ENCODE measurements at places on chromosomes 3 and 15.

DNA sequence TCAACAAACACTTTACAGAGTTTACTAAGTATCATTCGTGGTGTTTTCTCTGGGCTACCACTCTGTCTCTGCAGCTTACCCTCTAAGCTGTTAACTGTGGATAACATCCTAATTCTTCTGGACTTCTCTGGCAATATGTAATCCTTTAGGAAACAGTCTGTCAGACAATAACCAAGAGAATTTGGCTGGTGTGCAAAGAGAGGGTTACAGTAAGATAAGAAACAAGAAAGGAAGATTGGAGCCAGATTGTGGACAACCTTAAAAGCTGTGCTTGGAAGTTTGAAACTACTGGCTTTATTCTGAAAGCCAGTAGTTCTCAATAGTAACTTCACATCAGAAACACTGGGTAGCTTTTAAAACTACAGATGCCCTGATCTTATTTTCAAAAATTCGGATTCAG is 778 bp downstream of the ARL6 start:
- no peak for DNase-seq

GRCh38 chr3:188664795-188665194 is 507.0 kb upstream of the TPRG1 start:
- DNase-seq = no peak

DNA sequence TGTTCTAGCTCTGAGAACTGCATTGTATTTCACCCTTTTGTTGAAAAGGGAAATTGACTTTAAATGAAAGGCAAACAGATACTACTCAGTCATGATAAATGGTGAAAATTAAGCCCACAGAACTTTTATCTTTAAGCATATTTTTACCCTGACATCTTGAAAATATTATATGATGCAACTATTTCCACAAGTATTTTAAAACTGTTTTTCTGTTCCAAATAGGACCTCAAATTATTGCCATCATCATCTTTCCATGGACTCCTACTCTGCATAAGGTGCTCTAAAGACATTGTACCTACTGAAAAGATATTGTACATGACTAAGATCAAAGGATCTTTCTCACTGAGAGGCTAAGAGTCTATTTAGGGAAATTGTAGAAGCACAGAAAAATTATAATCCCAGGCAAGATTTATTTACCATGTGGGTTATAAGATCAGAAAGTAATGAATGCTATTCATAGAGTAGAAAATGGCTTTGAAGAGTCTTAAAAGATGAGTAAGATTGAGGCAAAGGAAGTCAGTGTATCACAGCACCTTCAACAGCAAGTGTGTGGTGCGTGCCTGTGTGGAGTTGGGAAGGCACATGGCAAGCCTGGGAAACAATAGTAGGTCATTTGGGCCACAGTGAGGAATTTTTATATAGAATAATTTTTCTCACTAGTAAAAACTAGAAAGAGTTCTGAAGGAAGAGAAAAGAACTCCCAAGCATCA is 68.8 kb downstream of the VGLL3 start:
- DNase-seq = no peak

- DNase-seq = no peak
Measured at GRCh38 chr3:65867463-65868210, 171.1 kb downstream of the MAGI1 start.

- no peak for DNase-seq
Measured at GRCh38 chr15:68674975-68675374, 96.2 kb downstream of the CORO2B start.

DNA sequence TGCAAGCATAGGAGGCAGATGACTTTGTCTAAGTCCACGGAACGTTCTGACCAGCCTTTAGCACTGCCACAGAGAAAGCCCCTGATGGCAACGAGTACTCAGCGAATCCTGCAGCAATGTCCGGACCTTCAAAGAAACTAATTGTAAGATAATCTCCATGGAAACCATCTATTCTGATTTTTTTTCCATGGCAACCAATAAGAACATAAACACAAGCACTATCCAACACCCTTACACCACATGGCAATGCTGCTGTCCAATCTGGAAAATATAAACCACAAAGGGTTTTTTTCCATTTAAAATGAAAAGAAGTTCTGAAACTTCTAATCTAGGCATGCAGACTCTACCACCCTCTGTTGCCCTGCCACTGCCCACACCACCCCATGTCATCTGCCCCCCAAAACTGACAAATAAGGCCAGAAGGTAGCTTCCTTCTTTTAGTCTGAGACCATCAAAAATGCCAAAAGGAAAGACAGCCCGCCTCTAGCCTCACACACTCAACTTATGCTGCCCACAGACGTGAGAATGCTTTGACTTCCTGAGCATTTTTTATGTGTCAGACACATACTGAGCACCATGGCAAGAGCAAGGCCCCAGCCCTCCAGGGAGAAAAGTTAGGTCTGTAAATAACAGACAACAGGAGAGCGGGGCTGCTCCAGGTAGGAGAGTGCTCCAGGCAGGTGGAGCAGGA is 44.5 kb downstream of the POC1A start:
- no peak for DNase-seq

DNA sequence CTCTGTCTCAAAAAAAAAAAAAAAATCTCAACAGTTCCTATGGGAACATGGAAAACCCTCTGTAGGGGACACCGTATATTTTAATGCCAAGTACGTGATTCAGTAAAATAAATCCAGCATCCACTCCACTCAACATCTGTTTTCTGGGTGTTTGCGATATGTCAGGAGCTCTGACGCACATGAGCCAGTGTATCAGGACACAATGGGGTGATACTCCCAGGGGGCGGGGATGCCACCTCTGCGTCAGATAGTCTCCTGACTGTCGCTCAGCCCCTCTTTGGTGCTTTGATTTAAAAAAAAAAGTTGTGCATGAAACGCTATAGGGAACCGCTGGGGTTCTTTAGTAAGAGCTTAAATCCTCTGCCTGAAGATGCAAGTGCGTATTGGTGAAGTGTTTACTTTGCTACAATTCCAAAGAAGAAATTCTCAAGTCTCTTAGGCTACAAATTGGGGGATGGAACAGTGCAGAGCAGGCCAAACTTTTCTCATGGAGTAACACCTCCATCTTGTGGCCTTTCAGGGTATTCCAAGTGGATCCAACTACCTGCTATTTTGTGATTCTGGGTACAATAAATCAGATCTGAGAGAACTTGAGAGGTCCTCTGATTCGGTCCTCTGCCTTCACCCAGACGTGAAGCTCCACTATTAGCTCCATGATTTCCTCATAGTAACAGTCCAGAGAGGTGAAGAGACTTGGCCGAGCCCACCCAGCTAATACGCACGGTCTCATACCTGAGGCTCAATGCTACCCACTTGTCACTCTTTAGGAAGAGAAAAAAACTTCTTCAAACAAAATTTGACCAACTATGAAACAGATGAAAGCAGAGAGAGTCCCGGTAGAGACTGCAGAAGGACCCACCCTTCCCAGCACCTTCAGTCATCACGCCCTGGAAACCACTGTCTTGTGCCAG is 9.3 kb upstream of the NR2E3 start:
- DNase-seq = no peak

GRCh38 chr3:182470187-182470586 is 323.1 kb upstream of the ATP11B start:
- DNase-seq = no peak

DNA sequence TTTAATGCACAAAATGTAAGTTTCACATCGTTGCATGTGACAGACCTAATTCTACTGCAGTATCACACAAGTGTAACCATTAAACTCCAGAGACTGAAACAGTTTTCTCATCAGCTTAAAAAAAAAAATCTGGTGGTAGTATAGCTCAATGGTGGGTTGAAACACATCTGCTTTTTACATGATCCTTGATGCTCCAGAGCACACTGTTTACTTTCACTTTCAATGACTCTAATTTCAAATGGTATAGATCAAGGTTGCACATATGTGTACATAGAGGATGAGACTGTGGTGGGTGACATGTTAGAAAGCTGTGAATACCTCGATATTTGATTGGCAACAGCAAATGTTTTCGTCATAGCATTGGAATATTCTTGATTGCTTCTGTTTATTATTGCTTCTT is 22.4 kb downstream of the MCTP2 start:
- DNase-seq = no peak

DNA sequence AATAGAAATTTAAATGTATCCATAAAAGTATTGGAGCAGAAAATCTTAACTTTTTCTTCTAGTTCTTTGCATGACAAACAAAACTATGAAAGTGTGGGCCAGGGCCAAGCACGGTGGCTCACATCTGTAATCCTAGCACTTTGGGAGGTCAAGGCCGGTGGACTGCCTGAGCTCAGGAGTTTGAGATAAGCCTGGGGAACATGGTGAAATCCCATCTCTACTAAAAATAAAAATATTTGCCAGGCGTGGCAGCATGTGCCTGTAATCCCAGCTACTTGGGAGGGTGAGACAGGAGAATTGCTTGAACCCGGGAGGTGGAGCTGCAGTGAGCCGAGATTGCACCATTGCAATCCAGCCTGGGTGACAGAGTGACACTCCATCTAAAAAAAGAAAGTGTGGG is 93.0 kb upstream of the ASB14 start:
- DNase-seq = no peak

DNA sequence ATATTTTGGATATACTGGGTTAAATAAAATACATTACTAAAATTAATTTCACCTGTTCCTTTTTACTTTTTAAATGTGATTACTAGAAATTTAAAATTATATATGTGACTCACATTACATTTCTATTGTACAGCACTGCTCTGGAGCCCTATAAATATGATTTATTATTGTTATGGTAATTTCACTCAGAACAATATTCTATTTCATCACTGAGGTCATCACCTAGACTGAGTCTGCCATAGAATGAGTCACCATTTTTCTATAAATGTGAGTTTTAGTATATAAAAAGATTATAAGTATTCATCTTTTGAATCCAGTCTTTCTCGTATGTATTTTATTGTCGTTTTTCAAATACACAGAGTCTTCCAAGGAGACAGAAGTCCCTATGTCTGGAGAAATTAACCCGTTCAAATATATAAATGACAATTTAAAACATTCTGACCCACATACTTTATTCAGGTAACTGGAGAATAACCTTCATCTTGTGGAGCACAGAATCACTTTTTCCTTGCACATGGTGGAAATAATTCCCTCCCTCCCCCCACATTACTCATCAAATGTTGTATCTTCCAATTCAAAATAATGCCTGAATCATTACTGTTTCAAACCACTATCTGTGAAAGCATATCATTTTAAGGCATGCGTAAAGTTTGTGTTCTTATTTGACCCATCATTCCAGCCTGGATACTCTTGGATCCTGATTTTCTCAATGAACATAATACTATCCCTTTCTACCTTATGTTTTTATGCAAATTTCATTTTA is 30.0 kb downstream of the CHST14 start:
- DNase-seq = no peak

DNA sequence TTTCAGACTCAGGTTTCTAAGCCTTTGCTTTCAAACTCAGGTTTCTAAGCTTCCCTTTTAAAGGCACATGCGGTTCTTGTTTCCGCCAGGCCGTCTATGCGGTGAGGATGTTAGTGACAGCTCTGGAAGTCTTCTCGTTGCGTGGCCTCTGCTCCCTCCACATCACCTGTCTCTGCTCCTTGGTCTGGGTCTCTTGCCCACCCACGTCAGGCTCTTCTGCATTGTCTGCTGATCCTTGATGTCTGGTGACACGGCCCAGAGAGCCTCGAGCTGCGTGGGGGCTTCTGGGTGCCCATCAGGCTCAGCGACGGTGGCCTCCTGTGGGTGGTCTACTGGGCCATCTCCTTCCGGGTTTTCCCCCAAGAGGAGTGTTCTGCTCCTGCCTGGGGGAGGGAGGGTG is 30.5 kb downstream of the KLF13 start:
- no peak for DNase-seq

DNA sequence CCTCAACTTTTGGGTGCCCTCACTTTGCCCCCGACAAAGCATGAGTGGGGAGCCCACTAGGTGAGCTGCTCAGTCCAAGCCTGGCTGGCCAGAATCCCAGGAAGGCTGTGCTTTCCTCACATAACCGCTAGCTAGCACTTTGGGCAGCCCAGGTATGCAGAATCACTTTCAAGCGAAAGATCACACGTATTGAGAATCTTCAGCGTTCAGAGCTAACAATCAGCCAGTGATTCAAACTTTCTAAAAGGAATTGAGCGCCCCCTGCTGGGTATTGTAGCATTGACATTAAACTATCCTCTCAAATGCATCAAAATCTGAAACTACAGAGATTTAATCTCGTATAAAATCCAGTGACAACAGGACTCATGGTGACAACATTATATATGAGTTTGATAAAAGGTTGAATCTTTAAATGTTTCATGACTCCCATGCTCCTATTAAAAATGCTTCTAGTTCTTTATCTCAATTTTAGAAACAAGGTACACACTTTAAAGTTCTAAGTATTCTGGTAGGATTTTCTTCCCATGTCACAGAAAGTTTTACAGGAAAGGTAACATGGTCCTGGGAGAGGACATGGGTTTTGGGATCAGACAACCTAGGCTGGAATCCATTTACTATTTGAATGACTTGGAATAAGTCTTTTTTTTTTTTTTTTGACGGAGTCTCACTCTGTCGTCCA is 11.8 kb downstream of the ANAPC13 start:
- peak; percentile 79 for DNase-seq

- DNase-seq = no peak
Measured at GRCh38 chr15:87874896-87875711, 381.4 kb downstream of the NTRK3 start.

DNA sequence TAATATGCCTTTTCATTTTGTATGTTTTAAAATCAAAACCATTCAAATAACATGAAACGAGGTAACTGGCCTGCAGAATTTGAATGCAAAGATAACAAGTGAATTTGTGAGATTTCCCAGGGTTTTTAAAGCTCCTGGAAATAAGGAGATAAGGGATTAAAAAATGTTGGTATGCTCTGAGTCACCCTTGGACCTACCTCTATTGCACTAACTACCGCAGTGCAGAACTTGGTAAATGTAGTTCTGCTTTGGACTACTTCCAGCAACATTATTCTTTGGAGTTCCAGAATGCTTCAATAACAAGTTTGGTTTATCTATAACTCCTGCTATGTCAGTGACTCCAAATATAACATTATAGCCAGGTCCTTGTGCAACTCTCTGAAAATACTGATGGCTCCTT is 201.7 kb downstream of the GAP43 start:
- no peak for DNase-seq

GRCh38 chr3:188976407-188976806 is 195.4 kb upstream of the TPRG1 start:
- DNase-seq = no peak

Measured in activated CD4-positive, alpha-beta T cell treated with anti-CD3 and anti-CD28 coated beads, Interleukin-2, amount 50 U/mL, for 1 hour (primary cell).